HL-60 (cell line): ENCODE measurements at places on chromosomes 3 and 15.

GRCh38 chr3:48299746-48300712 is 33.4 kb downstream of the SPINK8 start:
- peak; percentile 66 for DNase-seq

GRCh38 chr3:86785386-86785785 is 205.6 kb downstream of the VGLL3 start:
- no peak for DNase-seq

DNA sequence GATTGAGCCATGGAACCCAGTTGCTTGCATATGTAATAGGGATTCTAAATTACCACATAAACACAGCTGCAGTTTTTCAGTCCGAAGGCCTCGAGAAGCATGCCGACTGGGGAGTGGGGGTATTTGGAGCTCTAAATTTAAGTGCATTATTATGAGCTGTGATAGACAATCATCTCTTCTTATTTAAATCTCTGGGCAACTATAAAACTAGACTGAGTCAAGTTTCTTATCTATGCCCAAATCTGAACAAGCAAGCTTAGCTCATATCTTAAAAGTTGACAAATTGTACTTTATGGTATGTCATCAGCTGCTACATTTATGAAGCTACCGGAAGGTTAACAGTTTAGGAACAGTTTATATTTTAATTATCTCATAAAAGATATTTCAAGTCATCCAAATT is 19.5 kb upstream of the THRB start:
- no peak for DNase-seq

DNA sequence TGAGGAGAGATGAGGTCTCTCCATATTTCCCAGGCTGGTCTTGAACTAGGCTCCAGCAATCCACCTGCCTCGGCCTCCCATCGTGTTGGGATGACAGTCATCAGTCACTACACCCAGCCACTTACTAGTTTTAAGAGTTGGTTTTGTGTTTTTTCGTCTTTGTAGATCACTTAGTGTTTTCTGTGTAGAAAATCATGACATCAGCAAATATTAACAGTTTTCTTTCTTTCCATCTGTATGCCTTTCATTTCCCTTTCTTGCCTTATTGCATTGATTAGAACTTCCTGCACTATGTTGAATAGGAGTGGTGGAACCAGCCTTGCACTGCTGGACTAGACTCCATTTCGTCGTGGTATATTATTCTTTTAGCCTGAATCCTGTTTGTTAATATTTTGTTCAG is 415.5 kb downstream of the FHIT start:
- no peak for DNase-seq

- DNase-seq, result no peak
Observed at GRCh38 chr3:20401253-20401652, 215.2 kb upstream of the SGO1 start.

- no peak for DNase-seq
Observed at GRCh38 chr3:115825046-115825445, 201.7 kb downstream of the GAP43 start.

DNA sequence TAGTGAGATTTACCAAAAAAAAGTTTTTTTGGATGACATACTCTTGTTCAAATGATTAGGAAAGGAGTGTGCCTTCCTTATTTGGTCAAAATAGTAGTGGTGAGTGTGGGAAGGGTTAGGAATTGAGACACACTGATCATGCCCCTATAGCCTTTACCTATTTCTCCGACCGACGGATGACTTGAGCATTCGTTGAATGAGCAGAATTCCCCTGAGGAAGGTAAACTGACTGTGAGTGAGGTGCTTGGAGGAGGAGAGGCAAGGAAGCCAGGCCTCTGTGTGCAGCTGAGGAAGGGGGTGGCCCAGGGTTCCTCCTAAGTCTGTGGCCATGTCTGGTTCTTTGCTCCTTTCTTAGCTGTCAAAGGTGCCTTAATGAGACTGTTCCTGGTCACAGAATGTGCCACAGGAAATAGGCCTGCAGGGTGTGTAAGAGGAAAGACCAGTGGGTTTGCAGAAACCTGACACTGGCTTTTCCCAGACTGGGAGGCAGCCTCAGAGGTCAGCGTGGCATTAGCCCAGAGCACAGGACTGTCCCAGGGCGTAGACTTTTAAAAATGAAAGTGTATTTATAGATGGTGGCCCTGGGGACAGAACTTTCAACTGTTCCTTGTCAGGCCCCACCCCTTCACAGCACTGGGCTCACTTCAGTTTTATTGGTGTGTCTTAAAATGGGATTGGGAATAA is 307.7 kb upstream of the C2CD4B start:
- DNase-seq, result no peak
